Germinal center (tissue), 1 donor: ENCODE measurements at places on chromosomes 7 and 10.
A peak's percentile ranks its signal among the peaks of the same experiment; 100 is the strongest.

- no peak for DNase-seq
These were observed 104.8 kb downstream of the AUTS2 start for GRCh38 chr7:69703099-69703498.

DNA sequence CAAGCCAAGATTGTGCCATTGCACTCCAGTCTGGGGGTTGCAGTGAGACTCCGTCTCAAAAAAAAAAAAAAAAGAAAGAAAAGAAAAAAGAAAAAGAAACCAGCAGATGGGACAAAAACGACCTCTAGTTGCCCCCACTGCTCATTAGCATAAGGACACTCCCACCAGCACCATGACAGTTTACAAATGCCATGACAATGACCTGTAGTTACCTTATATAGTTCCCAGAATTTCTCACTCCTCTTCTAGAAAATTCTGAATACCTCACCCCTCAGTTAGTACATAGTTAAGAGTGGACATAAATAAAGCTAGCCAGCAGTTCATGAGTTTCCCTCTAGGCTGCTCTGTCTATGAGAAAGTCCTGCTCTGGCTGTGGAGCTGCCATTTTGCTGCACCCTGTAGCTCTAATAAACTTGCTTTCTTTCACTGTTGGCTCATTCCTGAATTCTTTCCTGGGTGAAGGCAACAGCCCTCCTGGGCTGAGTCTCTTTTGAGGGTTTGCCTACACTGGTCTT, 276.8 kb upstream of the AKR1E2 start:
- DNase-seq: no peak

- DNase-seq: no peak
These were observed 642.5 kb downstream of the ACTR3B start for GRCh38 chr7:153401795-153402720.

DNA sequence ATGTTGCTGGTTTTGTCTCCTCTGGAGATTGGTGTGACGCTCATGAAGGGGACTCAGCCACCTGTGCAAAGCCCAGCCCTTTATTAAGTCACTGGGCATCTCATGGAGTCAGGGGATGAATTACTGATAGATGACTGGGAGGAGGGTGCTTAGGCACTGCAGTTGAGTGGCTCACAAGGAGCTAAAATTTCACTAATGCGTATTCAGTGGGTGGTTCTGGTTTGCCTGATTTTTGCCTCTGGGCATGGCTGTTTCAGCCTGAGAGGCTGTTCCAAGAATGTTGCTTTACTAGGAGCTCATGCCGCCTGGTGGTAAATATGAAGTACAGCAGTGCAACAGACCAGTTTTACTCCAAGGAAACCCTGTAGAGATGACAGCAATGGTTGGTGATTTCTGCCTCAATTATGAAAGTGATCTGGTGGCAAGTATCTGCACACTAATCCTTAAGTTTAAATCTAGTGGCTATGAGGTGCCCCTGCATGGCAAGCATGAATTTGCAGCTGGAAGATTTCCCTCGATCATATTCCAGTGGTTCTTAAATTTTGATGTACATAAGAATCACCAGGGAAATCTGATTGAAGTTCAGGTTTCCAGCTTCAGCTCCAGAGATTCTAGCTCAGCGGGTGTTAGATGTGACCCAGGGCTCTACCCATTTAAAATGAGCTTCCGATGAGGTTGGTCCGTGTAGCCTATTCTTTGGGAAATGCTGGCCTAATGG, 19.9 kb downstream of the ACTA2 start:
- peak; percentile 59 for DNase-seq

GRCh38 chr10:131569851-131570715, 258.6 kb upstream of the TCERG1L start:
- DNase-seq: no peak

DNA sequence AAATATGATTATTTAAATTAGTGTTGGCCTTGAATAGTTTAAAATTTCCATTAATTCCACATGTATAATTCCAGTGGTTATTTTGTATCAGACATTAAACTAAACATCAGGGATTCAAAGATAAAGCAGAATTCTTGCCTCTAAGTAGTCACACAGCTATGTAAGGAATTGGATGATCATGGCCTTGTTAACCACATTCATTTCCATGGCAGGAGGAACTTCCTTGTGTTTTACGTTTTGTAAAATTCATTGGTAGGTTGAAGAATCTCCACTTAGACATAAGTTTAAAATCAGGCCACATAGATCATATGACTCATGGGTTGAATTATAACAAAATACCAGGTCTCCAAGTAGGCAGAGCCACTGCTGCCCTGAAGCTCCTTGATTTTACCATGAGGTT, 289.7 kb downstream of the PLXDC2 start:
- DNase-seq: no peak

DNA sequence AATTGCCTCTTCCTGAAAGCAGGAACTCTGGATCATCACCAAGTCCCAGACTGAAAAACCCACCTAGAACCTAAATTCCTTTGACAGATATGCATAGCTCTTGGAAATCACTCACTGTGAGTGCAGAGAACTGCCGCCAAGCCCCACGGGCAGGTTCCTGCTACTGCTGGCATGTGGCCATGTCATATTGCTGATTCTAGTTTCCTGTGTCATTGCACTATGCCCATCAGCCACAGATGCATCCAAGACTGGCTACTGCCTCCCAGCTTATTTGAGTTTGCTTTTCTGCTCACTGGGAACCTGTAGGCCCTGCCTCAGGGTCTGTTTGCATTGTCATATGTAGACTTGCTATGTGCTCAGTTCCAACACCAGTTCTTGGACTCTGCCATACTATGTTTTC, 786.0 kb downstream of the GRID1 start:
- DNase-seq: no peak

DNA sequence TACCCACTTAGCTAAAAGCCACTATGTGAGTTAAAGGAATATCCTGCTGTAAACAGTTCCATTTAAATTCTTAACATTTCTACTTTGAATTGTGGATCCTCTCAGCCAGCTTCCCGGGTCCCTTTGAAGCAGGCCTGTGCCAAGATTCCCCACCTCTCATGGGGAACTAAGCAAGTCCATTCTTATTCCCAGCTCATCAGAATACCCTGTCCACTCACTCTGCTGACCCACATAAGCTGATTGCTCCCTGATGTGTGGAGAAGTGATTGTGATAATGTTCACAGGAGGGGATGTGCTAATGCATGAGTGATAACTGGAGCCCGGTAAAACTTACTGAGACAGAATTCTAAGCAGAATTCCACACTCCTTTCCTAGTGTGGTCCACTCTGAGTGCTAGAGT, 709.7 kb downstream of the CNTNAP2 start:
- DNase-seq: no peak

- DNase-seq: no peak
These were observed 624.0 kb downstream of the NRG3 start for GRCh38 chr10:82498976-82499375.
